MM.1S (cell line): ENCODE measurements at places on chromosomes 5 and 9.

DNA sequence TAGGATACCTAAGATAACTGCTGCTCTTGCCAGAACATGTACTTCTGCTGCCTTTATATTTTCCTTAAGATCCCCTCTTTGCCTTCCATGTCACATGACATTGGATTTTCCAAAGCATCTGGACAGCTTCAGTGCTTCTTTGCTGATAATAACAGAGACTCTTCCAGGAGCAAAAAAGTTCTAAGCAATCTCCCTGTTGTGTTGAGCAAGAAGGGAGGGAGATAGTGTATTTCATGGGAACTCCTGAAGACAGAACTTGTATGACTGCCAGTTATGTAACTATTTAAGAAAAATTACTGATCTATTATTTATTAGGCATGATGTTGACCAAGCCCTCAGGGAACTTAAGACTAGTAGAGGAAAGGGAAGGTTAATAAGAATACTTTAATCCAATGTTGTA lies 454.7 kb downstream of the SPATA31D1 start:
- no peak for DNase-seq

DNA sequence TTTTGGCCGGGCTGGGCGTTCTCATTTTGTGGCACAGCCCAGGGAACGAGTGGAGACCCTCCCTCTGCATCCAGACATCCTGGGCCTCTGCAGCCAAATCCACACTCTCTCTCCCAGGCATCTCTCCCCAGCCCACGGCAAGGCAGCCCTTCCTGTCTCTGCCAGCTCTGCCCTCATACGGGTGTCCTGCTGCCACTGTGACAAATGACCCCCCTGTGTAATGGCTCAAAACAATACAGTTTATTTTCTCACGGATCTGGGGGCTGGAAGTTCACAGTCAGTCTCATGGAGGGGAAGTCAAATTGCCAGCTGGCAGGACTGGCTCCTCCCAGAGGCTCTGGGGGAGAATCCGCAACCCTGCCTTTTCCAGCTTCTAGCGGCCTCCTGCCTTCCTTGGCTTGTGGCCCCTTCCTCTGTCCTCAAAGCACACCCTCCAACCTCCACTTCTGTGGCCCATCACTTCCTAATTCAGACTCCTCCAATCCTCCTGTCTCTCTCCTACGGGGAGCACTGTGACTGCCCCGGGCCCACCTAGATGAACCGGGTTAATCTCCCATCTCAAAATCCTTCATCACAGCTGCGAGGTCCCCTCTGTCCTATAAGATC lies 70.2 kb upstream of the COL5A1 start:
- no peak for DNase-seq

DNA sequence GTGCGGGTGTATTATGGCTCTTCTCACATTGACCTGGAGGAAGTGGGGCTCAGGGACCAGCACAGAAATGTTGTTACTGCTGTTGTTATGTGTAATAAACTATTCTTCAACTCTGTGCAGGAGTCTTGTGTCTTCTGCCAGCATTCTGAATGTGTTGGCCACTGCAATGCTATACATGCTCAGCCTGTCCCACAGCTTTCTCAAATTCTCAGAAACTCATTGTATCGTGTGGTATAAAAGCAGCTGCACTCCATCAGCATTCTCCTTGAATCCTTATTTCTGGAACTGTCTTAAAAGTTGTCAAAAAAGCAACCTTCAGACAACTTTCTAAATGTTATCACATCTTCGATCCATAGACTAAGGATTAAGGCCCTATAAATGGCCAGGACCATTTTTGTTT lies 72.0 kb downstream of the ZNF474 start:
- DNase-seq: no peak

GRCh38 chr9:118094387-118094786 lies 390.2 kb downstream of the TLR4 start:
- DNase-seq: no peak

DNA sequence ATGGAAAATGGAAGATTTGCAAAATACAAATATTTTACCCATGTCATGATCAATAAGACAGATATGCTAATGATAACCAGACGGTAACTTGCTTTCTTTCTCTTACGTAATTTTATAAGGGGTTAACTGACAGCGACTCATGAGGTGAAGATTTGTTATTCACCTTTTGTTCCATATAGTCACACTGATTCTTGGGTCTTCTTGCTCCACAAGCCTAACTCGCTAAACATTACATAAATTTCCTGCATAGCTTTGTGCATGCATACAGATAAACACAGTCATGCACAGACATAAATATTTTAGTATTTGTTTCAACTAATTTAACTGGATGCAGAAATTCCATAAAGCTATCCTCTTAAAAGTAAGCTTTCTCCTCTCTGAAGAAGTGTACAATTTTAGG lies 225.9 kb downstream of the VPS13A start:
- DNase-seq: no peak

GRCh38 chr9:21455320-21455719 lies 15.1 kb downstream of the IFNA1 start:
- DNase-seq: peak; percentile 15
